ENCODE measurements at places on chromosomes 6 and 20.

DNA sequence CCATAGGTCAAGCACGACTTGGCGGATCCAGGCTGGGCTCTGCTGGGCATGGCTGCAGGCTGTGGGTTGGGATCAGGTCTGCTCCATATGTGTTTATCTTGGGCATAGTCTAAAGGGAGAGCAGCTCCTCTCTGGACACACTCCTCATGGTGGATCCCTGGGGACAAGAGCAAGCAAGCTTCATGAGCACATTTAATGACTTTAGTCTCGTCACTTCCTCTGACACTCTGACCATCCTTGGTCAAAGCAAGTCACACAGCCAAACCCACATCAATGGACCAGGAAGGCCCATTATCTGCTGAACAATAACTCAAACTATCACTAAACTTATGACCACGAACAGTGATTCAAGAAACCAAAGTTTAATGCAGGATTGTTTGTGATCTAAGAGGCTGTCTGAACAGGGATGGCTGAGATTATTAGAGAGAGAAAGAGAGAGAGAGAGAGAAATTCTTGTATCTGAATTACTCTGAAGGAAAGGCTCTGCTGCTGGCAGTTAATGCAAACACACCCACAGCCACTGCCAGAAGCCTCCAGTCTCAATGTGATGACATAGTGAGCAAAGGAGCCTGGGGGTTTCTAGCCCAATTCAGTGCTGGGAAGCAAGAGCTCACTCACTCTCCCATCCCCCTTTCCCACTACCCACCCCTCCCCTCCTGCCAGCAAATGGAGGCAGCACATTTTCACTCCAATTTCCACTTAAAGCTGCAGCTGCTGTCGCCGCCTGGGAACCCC lies 490.2 kb upstream of the SULF2 start:
- no peak for DNase-seq

DNA sequence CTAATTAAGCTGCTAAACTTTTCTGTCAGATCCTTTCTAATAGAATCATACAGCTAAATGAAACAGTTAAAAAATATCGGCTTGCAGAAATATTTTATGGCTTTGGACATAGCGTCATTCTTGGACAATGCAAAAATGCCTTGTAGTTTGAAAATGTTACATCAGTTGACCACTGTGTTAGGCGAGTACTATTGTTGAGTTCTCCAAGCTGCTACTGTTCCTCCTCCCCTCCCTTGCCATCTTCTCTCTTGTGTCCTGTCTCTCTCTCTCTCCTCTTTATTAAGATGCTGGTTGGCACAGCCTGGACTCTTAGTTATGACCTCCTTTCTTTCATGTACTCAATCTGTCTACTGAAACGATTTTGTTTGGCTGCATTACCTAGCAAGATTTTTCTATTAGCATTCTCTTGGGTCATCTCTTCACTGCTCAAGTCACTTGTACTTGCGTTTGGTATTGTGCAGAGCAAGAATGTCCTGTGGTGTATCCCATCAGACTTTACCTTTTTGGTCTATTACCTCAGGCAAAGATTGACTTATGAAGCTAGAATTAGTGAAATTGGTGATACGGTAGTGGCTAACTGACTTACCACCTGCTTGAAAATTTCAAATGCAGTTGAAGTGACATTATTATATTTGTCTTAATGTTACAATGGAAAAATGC lies 127.9 kb downstream of the FARS2 start:
- no peak for DNase-seq

DNA sequence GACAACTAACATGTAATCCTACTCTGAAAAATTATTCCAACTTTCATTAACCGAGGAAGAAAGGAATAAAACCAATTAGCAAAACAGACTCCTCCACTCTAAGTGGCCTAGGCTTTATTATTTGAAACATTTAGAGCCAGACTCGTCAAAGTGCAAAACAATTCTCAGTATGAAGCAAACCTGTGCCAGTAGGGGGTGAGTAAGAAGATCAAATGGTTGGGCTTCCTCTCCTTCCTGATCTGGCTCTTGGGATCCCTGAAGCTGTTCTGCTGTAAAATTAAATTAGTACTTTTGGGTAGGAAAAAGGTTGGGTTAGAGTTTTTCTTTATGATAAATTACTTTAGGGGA lies 177.6 kb upstream of the MAN1A1 start:
- no peak for DNase-seq

- no peak for DNase-seq
Observed at GRCh38 chr20:7137395-7138151, 370.1 kb downstream of the BMP2 start.

- DNase-seq, result no peak
Observed at GRCh38 chr6:17851720-17852161, 135.7 kb downstream of the KIF13A start.

GRCh38 chr6:19024737-19025136 lies 637.6 kb downstream of the RNF144B start:
- no peak for DNase-seq

- DNase-seq, result no peak
Observed at GRCh38 chr6:168827586-168827871, 386.5 kb downstream of the SMOC2 start.

DNA sequence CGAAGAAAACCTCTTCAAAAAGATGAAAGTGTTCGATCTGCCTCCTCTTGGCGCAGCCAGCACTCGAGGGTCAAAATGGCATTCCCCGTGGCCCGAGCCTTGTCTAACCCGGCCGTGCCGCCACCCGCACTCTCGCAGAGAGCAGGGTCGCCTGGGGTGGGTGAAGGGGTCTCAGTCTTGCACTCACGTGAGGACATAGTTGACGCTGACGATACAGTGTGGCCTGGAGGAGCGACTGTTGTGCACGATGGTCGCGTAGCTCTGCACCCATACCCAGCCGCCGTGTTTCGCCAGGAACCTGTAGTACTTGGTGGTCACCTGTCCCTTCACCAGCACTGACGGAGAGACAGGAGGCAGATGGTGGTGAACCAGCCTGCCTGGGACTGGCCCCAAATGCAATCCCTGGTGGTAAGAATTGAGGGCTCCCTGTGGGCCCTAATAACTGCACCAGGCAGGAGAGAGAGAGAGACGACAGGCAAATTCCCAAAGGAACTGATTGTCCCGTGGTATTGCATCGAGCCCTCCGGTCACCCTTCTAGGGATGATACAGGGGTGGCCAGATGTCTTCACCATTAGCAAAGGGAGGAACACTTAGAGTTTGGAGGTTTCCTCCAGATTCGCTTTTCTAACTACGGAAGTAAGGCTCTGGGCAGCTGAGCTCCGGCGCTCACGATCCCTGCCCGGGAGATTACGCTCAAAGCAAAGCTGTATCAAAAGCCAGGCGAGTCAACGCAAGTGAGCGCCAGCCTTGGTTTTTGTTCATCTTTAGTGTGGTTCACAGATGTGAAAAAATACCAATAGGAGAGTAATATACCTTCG lies 17.4 kb downstream of the SIM1 start:
- no peak for DNase-seq

DNA sequence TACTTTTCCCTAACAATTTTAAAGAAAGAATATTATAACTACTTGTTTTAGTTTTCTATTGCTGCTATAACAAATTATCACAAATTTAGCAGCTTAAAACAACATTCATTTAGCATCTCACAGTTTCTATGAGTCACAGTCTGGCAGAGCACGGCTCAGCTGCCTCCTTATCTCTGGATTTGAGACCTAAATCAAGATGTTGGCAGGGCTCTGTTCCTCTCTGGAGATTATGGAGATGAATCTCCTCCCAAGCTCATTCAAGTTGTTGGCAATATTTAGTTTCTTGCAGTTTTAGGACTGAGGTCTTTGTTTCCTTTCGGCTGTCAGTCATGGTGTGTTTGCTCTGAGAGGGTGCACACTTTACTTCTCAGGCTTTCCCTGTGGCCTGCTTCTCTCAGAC lies 1065.8 kb upstream of the EYS start:
- no peak for DNase-seq

GRCh38 chr6:82364087-82365015 lies 734 bp downstream of the TPBG start:
- no peak for DNase-seq

DNA sequence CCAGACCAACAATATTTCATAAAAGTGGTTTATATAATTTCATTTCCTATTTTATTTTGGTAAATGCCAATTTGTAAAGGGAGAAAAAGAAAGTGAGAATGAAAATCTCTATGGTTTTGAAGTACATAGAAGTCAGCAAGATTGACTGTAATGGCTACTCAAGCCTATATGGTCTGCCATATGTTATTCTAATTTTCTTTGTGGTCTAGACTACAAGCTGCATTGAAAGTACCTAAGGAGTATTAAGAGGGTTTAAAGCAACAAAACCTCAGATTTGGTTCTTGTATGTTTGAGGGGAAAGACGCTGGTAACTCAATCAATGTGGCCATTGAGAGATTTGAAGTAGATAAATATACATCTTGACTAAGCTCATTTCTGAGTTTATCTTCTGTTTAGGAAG lies 193.5 kb upstream of the EYA4 start:
- no peak for DNase-seq

DNA sequence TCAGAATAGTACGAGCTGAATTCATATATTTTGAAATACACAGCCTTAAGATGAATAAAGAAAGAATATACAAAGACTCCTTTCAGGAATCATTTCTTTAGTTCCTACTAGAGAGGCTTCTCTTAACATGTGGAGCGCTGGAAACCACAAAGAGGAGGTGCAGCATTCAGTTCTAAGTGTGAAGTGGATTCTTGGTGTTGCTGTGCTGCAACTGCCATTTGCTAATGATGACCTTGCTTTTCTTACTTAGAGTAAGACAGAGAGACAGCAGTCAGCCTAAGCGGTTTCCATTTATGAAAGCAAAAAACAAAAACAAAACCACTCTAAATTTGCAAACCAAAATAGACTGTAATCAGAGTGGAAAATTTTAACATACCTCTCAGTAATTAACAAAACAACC lies 629.0 kb downstream of the EPHA7 start:
- DNase-seq, result no peak

DNA sequence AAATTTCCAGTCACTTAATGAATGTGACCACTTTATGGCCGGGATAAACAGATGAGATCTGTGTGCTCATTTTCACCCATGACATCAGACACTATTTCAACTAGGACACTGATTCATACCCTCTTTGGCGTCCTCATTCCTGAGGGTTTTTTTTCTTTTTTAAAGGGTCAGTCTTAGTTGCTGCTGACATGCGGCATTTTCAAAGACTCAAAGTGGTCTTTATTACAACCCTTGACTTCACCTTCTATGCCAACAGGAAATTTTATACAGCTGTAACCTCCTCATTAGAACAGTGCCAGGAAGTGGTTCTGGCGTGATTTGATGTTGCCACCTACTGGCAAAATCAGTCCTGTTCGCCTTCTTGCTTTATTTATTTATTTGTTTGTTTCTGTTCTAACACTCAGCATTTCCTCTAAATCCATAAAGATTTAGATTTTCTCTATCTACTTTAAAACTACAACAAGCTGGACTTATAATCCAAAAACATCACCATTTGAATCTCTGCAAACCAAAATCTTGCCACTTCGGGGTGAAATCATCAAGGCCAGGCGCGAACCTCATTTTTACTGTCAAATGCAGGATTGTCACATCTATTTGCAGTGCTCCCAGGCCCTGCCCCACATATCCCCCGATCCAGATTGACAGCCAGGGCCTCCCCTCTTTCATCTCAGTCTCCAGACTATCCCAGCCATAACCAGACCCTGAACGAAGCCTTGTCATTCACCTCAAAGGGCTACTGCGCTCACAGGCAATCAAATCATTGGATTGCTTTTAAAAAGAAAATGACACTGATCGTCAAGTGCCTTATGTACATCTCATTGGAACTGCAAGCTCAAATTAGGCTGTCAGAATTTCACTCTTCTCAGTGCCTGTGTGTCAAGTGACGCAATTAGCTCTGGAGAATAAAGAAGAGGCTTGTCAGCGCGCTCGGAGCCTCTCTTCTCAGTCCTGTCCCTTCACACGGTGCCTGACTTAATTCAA lies 77.5 kb downstream of the C6orf118 start:
- DNase-seq, result no peak

DNA sequence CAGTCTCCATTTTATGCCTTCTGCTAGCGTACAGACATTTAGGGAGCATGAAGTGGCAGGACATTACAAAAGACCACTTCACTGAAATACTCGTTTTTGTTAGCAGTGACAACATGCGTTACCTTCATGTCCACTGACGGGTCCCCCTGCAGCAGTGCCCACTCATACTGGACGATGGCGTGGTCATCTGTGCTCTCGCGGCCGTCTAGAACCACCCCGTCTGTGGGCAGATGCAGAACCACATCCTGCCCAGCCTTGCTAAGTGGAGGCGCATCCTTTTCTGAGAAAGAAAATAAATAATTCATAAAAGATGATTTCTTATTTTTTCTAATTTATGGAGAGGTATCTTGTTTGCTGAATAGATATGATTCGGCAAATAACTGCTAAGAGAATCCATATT lies 11.3 kb downstream of the LRP11 start:
- DNase-seq, result no peak

DNA sequence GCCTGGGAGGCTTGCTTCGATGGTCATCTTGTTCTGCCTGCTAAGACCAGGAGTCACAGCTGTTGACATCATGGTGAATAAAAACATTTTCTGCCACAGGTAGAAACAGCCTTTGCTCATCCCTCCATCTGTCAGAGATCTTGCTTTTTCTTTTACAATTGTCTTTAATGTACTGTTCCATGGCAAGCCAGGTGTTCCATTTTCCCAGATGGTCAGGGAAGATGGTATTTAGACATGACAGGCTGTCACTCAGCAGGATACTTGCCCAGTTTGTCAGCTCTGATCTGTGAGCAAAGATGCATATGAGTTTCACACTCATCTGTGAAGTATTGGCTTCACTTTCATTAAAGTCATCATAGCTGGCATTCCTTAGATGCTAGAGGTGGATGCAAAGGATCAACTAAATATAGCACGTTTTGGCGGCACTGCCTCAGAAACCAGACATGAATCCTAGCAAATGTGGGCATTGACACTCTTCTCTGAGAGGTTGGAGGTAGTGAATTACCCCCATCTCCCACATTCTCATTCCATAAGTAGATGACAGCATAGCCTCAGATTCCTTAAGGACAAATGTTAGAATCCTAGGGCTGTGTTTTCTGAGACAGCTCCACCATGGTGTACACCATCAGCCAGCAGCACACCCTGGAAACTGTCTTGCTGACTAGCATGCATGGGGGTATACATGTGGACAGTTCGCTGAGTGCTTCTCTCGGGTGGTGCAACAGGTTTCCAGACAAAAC lies 4.2 kb downstream of the SSTR4 start:
- DNase-seq, result no peak

DNA sequence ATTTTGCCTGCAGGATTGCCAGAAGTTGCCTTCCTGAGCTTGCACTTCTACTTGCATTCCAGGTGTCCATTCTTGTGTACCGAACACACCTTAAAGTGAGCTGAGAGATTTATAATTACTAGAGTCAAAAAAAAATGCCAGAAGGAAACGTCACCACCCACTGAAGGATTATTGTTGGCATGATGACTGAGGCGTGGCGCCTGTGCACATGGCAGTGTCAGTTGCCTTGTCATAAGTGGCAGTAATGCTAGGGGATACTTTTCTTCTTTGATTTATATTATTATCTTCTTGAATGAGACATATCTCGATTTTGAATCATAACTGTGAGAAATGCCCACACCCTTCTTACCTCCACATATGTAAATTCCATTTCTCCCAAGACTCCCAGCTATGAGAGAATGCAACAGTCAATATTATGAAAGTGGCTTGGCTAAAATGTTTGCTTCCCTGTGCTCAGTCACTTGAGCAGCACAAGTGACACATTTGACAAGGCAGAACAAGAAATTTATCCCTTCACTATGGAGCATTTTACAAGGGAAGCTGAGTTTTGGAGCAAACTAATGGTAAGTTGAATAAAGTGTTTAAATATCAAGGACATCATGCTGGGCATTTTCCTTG lies 149.5 kb upstream of the SASH1 start:
- DNase-seq, result no peak

Data from stimulated activated CD4-positive, alpha-beta T cell treated with anti-CD3 and anti-CD28 coated beads, Interleukin-4, amount 100 ng/mL, for 48 hours (primary cell).